ENCODE measurements at places on chromosomes 1 and 21.

DNA sequence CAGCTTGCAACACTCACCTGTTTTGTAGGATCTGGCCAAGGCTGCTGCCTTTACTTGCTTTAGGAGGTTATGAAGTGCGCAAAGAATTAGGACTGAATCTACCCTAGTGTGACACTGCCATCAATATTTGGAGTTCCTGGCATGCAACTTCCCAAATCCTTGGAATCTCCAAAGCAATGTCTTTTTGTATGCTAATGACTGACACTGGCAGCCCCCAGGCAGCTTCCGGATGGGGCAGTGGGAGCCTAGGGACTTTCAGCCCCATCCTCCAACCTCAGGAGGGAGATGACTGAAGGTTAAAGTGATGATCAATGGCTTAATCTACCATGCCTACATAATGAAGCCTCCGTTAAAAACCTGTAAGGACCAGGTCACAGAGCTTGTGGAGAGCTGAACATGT, 5.5 kb downstream of the RCC2 start:
- no peak for DNase-seq

GRCh38 chr1:197526736-197527371, 248.4 kb downstream of the DENND1B start:
- peak; percentile 17 for DNase-seq

DNA sequence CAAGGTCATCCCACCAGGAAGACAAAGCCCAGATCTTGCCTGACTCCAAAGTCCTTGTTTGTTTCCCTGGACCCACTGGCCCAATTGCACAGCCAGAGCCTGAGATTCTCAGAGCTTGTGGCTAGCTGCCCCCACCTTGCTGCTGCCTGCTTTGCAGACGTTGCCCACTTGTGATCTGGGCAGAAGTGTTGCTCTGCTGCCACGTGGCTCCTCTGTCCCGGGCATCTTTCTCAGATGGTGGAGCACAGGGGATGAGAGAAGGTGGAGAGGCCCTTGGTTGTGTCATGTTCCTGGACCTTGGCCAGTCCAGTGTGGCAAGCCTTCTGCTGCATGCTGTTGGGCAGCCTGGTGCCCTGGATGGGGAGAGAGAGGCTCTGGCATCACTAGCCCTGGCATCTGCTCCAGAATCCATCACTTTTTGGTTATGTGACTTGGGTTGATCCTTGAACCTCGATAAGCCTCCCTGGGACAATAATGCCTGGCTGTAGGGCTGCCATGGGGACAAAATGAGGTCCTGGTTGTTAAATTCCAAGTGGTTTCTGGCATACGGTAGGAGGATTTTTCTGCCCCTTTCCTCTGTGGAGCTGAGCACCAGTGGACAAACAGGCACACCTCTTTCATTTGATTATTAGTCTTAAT, 1.5 kb upstream of the NR0B2 start:
- DNase-seq: no peak

GRCh38 chr1:39539252-39539790, 37.3 kb downstream of the PABPC4 start:
- DNase-seq: peak; percentile 89

- no peak for DNase-seq
Observed at GRCh38 chr1:6065093-6065858, 19.6 kb downstream of the KCNAB2 start.

GRCh38 chr1:68218490-68218889, 13.8 kb downstream of the WLS start:
- DNase-seq: no peak

DNA sequence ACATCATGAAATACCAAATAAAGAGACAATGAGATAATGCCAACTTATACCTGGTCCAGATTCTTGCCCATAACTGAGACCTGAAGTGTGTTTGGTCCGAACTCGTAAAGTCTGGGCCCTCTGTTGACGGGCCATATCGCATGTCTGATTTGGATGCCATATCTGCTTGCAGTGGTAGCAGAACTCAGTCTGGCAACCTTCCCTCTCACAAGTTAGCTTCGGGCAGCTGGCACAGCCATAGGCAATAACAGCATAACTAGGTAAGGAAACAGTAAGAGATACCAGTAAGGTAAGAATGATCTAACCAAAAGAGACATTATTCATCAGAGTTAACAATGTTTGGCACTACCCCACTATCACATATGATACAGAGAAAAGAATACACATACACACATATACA, 15.1 kb downstream of the RNF19B start:
- no peak for DNase-seq

DNA sequence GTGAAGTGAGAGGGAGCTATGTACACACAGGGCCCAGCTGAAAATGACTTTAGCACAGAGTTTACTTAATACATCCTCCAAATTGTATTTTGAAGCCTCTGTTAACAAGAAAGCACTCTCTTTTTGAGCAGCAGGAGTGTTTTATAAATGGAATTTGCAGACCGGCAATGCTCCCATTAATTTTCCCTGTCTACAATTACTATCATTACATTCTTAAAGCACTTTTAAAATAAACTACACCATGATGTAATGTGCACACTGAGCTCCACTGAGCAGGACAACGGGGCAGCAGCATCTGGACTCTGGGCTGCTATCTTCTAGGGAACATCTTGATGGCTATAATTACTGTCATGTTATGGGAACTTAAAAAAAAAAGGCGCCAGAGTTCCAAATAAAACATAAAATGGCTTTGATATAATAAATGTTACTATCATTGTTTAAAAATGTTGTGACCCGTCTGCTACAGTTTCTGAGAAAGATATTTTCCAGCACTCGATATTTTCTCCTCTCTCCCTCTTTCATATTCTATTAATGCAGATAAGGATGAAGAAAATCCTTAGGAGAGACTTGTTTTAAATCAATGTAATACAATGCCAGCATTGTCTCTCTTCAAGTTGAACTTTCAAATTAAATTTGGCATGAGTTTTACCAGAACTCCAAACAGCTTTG, 150.9 kb downstream of the HLX start:
- DNase-seq: no peak

DNA sequence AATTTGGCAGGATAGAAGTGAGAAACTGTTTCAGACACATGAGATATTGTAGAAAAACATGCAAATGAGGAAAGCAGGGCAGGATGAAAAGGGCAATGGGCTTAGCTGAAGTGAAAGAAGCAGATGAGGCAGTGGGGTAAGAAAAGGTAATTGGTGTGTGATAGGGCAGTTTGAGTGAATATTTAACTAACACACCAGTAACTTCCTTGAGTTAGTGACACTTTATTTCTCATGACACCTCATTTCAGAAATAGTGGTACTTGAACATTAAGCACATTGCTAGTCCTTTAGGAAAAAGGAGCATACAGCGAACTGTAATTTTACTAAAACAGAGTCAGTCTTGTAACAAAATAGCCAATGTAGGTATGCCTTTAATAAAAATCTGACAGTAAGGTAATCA, 415.0 kb downstream of the DPYD start:
- no peak for DNase-seq

- DNase-seq: no peak
Observed at GRCh38 chr1:182857212-182857611, 18.1 kb downstream of the DHX9 start.

GRCh38 chr1:109185990-109186732, 27.6 kb upstream of the SARS1 start:
- no peak for DNase-seq

DNA sequence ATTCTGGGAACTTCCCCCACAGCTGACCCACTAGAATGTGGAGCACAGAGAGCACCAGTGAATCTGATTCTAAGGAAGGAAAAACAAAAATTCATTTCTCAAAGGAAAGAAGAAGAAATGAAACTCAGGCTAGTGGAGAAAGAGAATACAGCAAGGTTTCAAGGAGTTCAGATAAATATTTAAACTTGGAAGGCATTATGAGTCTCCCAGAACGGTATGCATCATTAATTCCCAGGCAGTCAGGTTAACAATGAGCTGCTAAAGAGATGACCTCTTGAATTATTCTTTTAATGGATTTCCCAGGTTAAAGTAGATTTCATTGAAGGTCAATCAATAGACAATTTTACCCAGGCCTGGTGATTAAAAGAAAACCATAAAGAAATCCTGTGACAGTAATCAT, 103.6 kb upstream of the KAZN start:
- no peak for DNase-seq

DNA sequence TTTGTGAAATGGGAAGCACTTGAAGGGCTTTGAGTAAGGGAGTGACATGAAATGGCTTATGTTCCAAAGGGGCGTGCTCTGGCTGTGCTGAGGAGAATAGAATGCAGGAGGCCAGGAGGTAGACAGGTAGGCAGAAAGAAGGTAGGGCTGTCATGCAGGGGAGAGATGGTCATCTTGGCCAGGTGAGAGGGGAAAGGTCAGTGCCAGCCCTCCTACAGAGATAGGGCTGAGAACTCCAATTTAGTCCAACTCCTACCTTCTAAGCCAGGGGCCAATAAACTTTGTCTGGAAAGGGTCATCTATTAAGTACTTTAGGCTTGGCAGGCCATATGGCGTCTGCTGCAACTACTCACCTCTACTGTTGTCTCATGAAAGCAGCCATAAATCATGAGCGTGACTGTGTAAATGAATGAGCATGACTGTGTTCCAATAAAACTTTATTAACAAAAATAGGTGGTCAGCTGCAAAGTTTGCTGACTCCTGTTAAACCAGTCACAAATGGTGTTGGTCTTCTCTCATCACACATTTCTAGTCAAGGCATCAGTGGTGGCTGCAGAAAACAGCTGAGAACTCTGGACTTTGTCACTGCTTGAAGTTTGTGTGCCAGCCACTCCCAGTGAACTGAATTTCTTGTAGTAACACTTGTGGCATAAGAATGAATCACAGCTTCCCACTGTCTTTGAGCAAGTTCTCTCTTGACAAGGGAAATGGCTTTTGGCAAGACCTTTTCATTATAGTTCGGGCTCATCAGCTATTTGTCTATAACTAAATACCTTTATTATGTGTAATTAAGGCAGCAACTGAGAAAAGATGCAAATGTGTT, 32.0 kb upstream of the CD2 start:
- no peak for DNase-seq

- DNase-seq: no peak
Observed at GRCh38 chr1:150484861-150485260, 2.4 kb upstream of the TARS2 start.

- DNase-seq: no peak
Observed at GRCh38 chr1:33918368-33918767, 54.5 kb downstream of the HMGB4 start.

DNA sequence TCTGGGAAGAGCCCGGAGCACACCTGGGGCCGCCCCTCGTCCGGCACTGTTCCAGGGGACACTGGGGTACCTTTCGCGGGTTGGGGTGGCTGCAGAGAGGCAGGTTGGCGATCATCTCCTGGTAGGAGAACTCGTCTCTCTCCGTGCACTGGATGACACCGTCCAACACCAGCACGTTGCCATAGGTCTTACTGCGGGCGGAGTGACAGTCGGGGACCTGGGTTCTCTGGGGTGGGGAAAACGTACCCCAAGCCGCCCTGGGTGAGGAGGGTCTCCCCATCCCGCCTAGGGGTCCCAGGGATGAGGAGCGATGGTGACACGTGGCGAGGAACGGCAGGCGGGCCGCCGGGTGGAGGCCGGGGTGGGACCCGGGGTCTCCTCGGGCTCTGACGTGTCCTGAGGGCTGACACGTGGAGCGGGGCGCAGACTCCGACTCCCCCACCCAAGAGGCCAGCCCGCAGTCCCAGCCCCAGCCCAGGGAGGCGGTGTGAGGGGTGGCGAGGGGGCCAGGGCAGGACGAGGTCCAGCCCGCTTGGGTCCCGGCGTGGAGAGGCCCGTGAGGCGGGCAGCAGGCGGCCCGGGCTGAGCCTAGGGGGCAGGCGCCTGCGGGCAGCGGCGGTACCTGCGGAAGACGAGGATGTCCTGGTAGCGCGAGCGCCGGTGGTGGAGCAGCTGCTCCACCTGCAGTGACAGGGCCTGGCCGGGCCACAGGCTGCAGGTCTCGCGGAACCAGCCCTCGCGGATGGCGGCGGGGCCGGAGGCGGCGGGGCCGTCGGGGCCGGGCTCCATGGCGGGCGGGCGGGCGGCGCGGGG, 457 bp downstream of the SRM start:
- DNase-seq: no peak

DNA sequence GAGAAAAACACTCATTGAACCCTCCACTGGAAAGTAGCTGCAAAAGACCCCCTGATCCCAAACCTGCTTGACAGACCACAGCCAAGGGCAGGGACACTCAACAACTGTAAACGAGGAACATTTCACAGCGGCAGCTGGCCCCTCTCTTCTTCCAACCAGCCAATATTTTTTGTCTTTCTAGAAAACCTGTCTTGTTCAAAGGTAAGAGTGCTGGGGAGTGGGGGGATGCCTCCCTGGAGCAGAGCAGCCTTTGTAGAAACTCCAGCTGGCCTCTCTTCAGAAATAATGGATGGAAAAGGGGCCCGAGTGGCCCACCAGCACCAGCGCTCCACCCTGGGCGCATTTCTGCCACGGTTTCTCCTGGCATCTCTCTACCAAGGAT, 384.0 kb downstream of the RRAGC start:
- no peak for DNase-seq

DNA sequence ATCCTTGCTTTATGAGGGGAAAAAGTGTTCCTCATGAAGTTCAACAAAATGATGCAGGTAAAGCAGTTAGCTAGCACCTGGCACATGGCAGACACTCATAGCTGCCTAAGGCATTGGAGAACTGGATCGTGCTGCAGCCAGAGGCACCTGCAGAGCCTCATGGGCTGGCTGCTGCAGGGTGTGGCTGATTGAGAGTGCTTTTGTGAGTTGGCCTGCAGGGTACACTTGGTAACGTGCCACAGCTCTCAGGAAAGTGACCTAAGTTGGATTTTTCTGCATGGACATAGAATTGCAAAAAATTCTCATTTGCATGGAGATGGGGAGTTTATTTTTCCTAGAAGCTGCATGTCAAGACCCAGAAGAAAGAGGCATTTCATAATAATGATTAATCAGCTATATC, 31.6 kb upstream of the IL20 start:
- no peak for DNase-seq

DNA sequence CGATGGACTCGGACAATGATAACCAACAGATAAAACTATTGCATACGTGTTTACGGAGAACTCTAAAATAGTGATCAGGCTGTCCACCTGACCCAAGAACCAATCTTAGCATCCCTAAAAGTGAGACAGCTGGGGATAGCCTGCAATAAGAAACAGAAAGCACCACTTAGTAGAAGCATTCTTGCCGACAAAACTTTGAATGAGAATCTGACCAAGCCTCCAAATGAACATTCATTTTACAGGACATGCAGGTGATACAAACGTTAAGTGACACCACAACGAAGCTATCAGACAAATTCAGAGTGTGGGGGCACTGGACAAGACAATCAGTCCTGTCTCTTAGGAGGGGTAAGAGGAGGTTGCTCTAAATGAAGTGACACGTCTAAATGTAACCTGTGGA, 1.2 kb downstream of the PSMG1 start:
- DNase-seq: no peak

DNA sequence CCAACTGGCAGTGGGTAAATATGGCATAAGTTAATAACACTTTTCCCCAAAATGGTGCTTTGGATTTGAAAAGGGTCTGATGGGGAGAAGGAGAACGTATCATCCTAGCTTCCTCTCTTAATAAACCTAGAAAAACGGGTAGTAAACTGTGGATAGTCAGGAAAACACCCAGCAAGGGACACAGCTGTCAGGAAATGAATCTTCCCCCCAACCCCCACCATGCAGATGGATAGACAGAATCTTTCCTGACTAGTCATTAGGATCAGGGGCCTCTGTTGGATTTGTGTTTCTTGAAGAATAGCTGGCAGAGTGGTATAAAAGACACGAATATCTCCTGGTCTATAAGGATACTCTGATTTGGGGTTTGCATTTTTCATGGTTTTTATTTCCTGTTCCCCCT, 22.5 kb upstream of the LAX1 start:
- no peak for DNase-seq
